ENCODE measurements at places on chromosomes 16 and 17.

DNA sequence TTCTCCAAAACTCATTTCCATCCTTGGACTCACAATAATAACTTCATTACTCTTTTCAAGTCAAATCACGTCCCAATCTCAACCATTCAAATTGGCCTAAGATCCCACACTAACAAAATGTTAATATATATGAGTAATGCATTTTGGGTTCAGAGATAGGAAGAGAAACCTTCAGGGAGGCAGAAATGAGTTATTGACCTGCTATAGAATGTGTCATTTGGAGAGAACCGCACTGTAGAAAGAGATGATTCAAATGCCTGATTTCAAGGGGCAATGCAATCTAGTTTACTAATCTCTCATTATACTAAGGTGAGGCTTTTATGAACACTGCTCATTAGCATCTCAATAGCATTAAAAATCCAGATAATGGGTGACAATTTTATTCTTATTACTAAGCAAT is 1595.0 kb upstream of the GOT2 start:
- DNase-seq: no peak

GRCh38 chr16:30570636-30571444 is 674 bp downstream of the ZNF688 start:
- DNase-seq: peak; percentile 35

DNA sequence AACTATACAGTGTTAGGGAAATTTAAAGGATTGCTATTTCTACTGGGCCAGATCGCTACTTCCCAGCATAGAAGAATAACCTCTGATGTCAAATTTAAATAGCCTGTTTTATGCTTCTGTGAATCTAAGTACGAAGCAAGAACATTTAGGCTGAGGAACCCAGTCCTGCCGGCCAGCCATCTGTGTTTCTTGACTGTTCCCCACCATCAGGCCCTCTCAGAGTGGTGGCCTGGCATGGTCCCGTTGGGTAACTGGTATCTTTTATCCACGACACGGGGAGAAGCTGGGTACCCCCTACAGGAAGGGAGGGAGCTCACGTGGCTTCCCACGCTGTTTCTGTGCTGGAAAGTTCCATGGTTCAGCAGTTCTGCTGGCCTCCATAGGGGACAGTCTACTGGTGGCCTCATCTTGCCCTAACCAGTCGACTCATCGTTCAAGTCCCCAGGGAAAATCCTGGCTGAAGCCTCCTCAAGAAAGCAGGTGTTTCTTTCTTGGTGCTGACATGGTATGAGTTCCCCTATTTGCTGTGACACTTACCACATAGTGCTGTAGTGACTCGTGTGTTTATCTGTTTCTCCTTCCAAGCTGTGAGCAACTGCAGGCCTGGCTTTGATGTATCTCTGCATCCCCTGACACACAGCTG is 201.7 kb upstream of the NLRP1 start:
- DNase-seq: no peak

DNA sequence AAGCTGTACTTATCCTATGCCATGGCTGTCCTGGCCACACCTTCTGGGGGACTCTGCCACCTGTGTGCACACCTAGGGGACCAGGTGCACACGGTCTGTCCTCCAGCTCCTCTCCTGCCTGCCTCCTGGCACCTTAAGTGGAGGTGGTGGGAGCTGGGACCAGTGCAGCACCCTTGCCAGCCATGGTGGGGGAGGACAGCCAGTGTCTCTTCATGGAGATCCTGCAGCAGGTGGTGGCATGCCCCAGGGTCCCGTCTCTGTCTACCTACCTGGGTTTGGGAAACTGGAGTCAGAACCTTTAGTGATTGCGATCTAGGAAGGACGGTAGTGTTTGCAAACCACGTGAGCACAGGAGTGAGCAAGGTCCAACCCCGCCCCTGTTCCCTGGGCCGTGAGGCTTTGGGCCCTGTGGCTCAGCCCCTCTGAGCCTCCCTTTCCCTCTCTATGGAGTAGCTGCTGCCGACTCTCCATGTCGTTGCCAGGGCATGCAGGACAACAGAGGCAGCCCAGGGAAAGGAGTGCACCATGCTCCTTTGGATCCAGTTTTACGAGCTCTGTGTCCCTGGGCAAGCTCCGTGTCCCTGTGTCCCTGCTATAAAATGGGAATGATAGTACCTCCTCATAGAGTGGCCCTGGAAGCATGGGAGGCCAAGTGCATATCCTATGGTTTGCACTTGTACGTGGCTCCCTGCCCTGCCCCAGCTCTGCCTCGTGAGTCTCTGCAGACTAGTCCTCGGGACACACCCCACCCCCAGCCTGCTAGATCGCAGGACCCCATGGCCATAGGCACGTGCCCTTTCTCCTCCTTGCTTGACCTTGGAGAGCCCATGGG is 7.1 kb downstream of the ADGRG1 start:
- no peak for DNase-seq

- DNase-seq: peak; percentile 67
Measured at GRCh38 chr16:82137822-82138167, 32.2 kb downstream of the MPHOSPH6 start.

GRCh38 chr17:55301521-55302406 is 37.0 kb downstream of the HLF start:
- peak; percentile 48 for DNase-seq

- DNase-seq: no peak
Measured at GRCh38 chr17:61395983-61396585, 3.6 kb upstream of the TBX2 start.

DNA sequence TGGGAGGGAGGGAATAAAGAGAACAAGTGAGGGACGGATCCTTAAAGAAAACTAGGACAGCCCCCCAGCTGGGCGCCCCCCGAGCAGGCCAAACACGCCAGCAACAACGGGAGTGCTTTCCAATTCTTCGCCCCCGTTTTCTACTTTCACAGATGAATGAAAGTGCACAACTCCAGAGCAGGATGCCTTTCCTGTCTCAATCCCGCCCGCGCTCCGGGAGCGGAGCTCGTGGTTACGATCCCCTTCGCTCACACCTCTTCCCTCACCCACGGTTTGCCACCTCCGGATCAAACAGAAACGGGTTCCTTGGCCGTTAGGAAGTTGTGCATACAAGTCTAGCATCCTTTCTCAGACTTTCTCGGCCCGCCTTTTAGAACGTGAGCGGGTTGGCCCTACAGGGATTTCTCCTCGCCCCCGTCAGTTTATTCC is 680 bp downstream of the SKA2 start:
- peak; percentile 65 for DNase-seq

- no peak for DNase-seq
Measured at GRCh38 chr17:66135219-66135618, 56.7 kb downstream of the CEP112 start.

GRCh38 chr16:7443142-7443541 is 110.5 kb downstream of the RBFOX1 start:
- DNase-seq: no peak

DNA sequence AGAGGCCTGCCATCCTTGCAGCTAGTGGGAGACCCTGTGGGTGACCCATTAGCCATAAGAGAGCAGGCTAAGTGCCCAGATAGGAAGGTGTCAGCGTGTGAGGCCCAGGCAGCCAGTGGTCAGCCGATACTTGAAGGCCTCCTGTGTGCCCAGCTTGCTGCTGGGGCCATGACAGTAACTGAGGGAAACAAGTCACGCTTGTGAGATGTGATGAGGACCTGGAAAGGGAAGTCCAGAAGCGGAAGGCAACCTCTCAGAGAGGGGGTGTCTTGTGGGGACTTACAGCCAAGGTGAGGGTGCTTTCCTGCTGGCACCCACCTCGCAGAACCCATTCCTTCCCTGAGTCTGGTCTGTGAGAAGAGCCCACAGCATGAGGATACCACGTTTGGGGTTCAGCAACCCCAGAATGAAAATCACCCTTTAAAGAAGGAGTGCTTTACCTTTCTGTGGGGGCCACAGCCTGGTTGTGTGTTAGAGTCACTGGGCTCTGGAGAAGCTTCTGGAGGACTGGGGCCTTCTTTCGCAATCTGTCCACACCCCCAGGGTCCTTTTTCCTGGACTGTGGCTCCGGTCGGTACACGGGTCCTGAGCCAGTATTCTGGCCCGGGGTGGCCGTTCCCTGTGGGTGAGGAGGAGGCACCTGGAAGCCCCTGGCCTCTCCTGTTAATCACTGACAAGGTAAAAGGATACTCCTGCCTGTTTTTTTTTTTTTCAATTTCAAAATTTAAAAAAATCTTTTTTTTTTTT is 53.9 kb downstream of the PLCG2 start:
- DNase-seq: no peak

- no peak for DNase-seq
Measured at GRCh38 chr16:86542756-86543750, 12.0 kb downstream of the MTHFSD start.

DNA sequence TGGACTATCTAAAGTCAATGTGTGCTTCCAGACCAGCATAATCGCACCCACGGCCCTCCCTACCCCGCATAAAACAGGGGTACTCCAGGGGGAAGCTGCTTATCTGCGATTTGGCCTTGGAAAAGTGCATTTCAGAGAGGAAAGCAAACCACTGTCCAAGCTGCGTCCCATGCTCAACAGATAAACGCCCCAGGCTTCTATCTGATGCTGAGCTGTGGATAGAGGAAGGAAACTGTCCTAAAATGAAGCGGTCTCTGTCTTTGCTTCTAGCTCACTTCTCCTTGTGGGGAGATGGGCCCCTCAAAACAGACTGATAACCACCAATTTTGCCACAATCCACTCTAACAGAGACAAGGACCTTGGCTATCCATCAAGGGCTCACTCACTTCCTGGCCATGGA is 160.5 kb upstream of the TNRC6C start:
- peak; percentile 80 for DNase-seq

DNA sequence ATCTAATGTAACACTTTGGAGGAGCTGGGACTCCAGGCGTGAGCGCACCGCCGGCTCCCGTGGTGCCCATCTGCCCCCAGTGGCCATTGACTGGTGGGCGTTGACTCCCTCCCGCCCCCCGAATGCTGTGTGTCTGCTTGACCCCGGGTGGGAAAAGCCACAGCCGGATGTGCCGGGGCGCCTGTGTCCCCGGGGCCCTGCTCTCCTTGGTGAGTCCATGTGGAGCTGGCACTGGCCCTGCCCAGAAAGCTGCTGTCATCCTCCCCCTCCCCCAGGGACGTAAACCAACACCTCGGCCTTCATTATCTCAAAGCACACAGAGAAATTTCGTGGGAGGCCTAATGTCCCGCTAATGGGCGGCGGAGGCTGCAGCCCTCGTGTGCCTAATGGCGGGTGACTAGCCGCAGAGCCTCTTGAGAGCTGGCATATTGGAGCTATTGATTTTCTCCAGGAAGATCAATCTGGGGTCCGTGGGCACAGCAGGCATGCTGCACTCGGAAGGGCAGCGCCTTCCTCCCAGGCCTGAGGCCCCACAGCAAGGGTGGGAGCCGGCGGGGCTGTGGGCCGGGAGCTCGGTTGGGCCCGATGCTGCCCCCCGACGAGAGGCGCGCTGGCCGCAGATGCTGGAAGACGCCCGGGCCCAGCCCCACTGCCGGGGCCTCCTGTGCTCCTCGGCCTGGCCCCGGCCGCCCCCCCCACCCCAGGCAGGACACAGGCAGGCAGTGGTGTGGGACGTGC is 4.0 kb upstream of the PERCC1 start:
- DNase-seq: peak; percentile 61

DNA sequence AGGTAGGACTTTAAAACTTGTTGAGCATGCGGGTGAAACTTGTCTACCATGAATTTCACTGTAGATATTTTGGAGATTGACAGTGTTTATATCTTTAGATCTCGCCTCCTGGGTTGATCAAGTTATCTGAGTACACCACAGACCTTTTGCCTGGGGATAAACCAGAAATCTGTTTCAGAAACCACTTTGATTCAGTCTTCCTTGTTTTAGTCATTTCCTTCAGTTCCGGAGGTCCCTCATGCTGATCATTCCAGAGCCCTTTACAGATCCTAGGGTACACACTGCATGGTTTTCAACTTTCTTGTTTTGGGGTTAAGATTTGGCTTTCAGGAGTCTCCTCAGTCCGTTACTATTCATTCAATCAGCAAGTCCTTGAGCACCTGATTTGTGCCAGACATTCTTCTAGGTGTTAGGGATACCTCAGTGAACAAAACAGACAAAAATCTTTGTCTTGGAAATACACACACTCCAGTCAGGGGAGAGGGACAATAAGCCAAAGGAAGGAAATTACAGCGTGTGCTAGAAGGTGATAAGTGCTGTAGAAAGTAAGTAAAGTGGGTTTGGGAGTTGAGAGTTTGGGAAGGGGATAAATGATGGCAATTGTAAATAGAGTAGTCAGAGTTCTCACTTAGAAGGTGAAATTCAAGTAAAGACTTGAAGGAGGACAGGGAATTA is 12.2 kb downstream of the NOD2 start:
- no peak for DNase-seq

DNA sequence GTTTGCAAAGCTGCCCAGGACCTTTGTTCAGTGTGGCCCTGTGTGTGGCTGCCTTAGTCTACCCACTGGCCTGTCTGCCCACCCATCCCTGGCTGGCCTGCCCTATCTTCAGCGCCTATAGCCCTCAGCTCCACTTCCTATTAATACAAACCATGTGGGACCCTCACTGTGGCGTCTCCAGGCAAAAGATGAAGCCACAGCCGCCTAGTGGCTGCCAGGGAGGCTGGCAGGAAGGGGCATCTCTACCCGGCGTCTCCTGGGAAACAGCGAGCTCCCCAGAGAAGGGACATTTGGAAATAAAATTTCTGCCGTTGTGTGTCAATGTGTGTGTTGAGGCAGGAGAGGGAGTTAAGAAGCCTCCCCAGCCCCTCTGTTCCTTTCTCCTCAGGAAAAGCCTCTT is 31.5 kb downstream of the NEUROD2 start:
- peak; percentile 50 for DNase-seq

DNA sequence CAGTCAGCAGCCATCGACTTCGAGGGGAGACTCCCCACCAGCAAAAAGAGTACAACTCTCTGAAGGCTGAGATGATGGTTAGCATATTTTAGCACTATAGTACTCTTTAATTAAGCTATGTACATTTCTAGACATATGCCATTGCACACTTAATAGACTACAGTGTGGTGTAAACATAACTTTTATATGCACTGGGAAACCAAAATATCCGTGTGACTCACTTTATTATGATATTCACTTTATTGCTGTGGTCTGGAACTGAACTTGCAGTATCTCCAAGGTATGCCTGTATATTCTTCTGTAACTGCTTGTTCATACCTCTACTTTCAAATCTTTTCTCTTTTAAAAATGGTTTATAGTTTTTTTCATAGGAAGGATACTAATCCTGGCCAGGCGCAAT is 11.0 kb upstream of the NXPH3 start:
- no peak for DNase-seq

GRCh38 chr16:12330946-12331345 is 354.4 kb downstream of the SNX29 start:
- no peak for DNase-seq

GRCh38 chr16:82257990-82258389 is 88.0 kb upstream of the MPHOSPH6 start:
- DNase-seq: no peak

DNA sequence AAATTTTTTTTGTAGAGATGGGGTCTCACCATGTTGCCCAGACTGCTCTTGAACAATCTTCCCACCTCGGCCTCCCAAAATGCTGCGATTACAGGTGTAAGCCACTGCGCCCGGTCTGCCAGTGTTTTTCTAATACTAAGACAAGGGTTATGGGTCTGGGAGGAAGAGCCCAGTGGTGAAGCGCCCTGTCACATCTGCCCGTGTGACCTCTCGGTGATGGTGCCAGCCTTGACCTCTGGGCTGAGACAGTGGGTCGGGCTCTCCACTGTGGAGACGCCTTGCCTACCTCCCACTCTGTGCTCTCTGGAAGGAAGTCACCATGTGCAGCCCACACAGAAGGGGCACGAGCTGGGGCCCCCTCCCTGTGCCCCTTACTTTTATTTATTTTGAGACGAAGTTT is 5.1 kb upstream of the BAIAP2 start:
- no peak for DNase-seq

- peak; percentile 34 for DNase-seq
Measured at GRCh38 chr17:82848022-82848592, 8.3 kb upstream of the ZNF750 start.
